ENCODE measurements at places on chromosomes 1 and 21. TPM values are rescaled to one million over a fixed set of nuclear protein-coding genes. Genes with fewer than 3 reads are reported as not detected.

GRCh38 chr21:16116069-16116468 is 386.3 kb downstream of the USP25 start:
- no peak for DNase-seq

DNA sequence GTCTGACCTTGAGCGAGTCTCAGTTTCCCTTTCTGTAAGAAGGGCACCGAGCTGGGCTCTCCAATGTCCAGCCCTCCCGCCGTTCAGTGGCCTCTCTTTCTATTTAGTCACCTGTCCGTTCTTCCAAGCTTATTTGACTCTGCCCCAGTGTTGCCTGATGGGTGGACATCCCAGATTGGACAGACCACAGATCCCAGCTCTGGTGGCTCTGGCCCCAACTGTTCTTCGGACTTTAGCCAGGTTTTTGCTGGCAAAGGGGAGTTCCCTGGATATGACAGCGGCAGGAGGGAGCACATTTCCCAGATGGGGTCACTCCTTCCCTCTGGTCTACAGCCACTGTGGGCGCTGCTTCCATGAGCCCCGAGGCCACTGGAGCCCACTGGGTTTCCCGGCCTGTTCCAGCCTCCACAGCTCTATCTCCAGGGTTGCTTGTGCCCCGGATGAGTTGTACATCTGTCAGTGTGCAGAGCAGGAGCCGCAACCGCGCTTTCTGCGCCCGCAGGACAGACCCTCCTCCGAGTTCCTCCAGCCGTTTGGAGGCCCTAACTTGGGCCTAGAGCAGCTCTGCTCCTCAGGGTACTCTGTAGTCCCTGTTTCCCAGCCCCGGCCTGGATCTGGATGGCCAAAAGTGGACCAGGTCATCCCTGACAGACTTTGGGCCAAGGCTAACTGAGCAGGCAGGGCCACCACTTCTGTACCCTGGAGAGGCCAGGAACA is 3.8 kb downstream of the DMBX1 start:
- no peak for DNase-seq

DNA sequence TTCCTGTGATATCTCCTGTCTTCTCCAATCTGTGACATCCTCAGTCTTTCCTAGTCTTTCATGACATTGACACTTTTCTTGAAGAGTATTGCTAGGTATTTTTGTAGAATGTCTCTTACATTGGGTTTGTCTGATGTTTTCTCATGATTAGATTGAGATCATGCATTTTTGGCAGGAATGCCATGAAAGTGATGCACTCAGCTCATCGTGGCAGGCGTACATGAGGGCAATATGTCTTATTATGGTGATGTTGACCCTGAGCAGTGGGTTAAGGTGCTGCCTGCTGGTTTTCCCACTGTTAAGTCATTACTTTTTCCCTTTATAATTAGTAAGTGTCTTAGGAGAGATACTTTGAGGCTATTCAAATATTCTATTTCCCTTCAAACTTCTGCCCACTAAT is 80.2 kb upstream of the SSX2IP start:
- DNase-seq: no peak

DNA sequence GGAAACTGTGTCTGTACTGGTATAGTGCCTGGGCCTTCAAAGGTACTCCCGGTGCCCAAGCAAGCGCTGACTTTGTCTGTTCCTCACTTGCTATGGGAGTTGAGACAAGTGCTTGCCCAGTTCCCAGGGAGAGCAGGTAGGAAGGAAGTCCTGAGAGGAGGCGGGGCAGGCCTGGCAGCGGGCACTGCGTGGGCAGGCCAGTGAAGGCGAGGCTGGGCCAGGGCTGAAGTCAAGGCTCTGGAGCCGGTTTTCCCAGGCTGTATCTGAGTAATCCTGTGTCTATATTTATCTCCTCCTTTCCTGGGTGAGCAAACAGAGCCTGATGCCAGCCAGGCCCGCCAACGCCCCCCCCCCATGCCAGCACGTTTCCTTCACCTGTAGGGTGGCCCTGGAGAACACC is 15.9 kb upstream of the EDN2 start:
- no peak for DNase-seq

GRCh38 chr1:61952675-61953074 is 210.4 kb downstream of the PATJ start:
- no peak for DNase-seq

DNA sequence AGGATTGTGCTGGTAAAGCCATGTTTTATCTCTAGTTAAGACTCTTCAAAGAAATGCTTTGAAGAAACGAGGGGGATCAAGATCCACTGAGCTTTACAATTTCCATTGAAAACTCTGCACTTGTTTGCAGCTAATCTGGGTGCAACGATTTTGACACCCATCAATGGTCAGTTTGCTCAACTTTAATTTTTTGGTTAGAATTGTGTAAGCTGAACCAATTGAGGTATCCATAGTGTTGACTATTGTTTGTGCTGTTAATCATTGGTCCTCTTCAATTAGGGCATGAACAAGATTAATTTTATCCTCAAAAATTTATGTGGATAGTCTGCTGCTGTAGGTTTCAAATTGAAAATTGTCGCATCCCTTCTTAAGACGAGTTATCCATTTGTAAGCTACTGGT is 17.7 kb upstream of the PLXNA2 start:
- no peak for DNase-seq

DNA sequence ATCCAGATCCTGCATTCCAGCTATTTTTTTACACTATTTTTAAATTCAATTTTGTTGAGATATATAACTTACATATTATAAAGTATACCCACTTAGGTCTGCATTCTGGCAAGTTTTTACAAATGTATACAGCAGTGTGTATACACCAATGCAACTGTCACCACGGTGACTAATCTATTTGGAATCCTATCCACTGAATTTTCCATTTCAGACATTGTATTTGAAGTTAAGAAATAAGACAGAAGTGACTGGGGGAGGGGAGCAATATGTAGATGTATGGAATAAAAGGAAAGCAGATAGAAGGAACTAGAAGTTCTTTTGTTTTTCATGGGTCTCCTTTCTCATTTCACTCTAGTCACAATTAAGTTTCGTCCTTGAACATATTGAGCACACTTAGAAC is 431.5 kb upstream of the CHRM3 start:
- DNase-seq: no peak

The CR1L gene
- polyA plus RNA-seq: not detected

The CDC20 gene
- 58.4 TPM for polyA plus RNA-seq

The LCE1E gene
- polyA plus RNA-seq: not detected

Measured in BJ (cell line).